ENCODE measurements at places on chromosomes 2 and 18.

GRCh38 chr2:233556881-233557736, 9.5 kb downstream of the USP40 start:
- peaks cover 9% of the 10 kb centered on the region for H3K4me1 ChIP-seq
- no peaks in the 10 kb centered on the region for H3K27me3 ChIP-seq
- DNase-seq, result no peak
- H3K36me3 ChIP-seq, result peaks cover 33% of the 10 kb centered on the region
- H3K4me3 ChIP-seq, result no peak overlapping the region

- no peaks in the 10 kb centered on the region for H3K27me3 ChIP-seq
- H3K4me1 ChIP-seq, result peaks cover 2% of the 10 kb centered on the region
- H3K27ac ChIP-seq, result no peak overlapping the region
- no peak for DNase-seq
- H3K4me3 ChIP-seq, result no peak overlapping the region
Observed at GRCh38 chr18:29188760-29189159, 1011.8 kb upstream of the CDH2 start.

DNA sequence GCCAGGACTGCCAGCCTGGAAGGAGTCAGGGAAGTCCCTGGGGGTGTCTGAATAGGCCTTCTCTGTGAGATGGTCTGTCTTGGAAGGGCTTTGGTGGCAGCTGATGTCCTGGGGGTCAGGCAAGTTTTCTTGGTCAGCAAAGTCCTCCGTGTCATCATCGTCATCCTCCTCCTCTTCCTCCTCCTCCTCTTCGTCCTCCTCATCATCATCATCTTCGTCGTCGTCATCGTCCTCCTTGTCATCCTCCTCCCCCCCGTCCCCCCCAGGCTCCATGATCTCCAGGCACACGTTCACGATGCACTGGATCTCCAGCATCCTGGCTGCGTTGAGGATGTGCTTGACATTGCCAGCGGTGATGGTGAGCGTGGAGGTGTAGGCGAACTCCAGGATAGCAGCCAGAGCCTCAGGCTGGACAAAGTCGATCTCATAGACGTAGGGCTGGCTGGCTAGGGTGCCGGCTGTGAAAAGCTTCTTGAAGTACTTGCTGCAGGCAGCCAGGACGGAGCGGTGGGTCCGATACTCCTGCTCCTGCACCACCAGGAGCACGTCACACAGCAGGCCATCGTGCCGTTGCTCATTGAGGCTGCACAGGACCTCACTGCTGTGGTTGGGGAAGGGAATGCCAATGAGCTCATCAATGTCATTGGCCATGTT, 110.1 kb upstream of the SMAD2 start:
- no peak overlapping the region for H3K27ac ChIP-seq
- H3K4me3 ChIP-seq, result no peak overlapping the region
- H3K4me1 ChIP-seq, result peaks cover 12% of the 10 kb centered on the region
- peaks cover 17% of the 10 kb centered on the region for H3K27me3 ChIP-seq
- H3K36me3 ChIP-seq, result peaks cover 6% of the 10 kb centered on the region

DNA sequence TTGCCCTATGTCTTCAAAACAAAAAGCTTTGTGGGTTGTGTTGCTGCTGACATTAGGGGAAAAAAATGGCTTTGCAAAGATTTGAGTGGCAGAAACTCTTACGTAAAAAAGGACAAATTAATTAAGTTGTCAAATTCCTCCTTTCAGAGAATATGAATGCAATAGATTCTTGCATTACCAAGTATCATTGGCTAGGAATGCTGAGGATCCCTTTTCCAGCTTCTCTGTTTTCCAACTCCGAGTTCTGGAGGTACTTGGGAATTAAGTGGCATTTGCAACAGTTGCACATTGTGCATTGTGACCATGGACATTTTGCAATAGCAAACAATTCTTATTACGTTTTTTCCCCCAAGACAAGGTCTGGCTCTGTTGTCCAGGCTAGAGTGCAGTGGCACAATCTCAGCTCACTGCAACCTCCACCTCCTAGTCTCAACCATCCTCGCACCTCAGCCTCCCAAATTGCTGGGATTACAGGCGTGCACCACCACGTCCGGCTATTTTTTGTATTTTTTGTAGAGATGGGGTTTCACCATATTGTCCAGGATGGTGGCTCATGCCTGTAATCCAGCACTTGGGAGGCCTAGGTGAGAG, 29.9 kb upstream of the PPP1CB start:
- no peak overlapping the region for H3K27ac ChIP-seq
- no peaks in the 10 kb centered on the region for H3K27me3 ChIP-seq
- no peaks in the 10 kb centered on the region for H3K36me3 ChIP-seq
- H3K4me3 ChIP-seq, result no peak overlapping the region
- peaks cover 24% of the 10 kb centered on the region for H3K4me1 ChIP-seq

DNA sequence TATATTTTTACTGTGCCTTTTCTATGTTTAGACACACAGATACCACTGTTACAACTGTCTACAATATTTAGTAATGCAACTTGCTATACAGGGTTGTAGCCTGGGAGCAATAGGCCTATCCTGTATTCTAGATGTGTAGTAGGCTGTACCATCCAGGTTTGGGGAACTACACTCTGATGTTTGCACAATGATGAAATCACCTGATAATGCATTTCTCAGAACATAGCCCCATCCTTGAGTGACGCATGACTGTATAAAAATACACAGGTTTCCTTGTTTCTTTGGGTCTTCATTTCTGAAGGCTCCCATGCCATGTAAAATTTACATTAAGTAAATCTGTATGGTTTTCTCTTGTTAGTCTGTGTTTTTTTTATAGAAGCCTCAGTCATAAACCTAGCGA, 270.9 kb upstream of the SKOR2 start:
- no peak overlapping the region for H3K27ac ChIP-seq
- H3K4me1 ChIP-seq, result no peaks in the 10 kb centered on the region
- H3K4me3 ChIP-seq, result no peak overlapping the region
- peaks cover 24% of the 10 kb centered on the region for H3K27me3 ChIP-seq

GRCh38 chr2:119240311-119241204, 16.9 kb downstream of the STEAP3 start:
- H3K4me1 ChIP-seq, result peaks cover 9% of the 10 kb centered on the region
- H3K4me3 ChIP-seq, result no peak overlapping the region
- DNase-seq, result no peak
- peaks cover 3% of the 10 kb centered on the region for H3K27me3 ChIP-seq
- no peaks in the 10 kb centered on the region for H3K36me3 ChIP-seq

DNA sequence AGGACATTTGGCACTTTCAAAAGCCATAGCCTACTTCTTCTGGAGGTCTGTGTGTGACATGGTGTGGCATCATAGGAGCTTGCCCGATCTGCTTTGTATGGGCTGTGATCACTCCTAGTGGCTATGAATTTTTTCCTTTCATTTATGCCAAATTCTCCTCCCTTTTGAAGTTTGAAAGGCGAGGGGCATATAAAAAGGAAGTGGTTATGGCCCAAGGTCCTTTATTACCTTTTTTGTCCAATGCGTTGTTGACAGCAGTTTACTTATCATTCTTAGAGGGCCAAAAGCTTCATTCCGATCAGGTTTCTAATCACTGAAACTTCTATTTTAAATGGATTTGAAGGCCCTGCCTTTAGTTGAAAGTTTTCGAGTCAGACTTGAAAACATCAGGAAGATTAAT, 224.3 kb upstream of the FOSL2 start:
- no peaks in the 10 kb centered on the region for H3K27me3 ChIP-seq
- H3K4me3 ChIP-seq, result no peak overlapping the region
- no peak overlapping the region for H3K27ac ChIP-seq
- DNase-seq, result no peak
- no peaks in the 10 kb centered on the region for H3K36me3 ChIP-seq
- peaks cover 38% of the 10 kb centered on the region for H3K4me1 ChIP-seq

GRCh38 chr2:280650-281110, 7.2 kb downstream of the ALKAL2 start:
- peaks cover 23% of the 10 kb centered on the region for H3K36me3 ChIP-seq
- H3K27me3 ChIP-seq, result peaks cover 18% of the 10 kb centered on the region
- DNase-seq, result no peak
- no peak overlapping the region for H3K27ac ChIP-seq

GRCh38 chr18:62897153-62897552, 181.8 kb downstream of the PHLPP1 start:
- no peak for DNase-seq
- H3K36me3 ChIP-seq, result peaks cover 25% of the 10 kb centered on the region
- no peak overlapping the region for H3K4me3 ChIP-seq
- peaks cover 37% of the 10 kb centered on the region for H3K4me1 ChIP-seq
- H3K27me3 ChIP-seq, result no peaks in the 10 kb centered on the region
- peak overlapping the region; percentile 66 for H3K27ac ChIP-seq

DNA sequence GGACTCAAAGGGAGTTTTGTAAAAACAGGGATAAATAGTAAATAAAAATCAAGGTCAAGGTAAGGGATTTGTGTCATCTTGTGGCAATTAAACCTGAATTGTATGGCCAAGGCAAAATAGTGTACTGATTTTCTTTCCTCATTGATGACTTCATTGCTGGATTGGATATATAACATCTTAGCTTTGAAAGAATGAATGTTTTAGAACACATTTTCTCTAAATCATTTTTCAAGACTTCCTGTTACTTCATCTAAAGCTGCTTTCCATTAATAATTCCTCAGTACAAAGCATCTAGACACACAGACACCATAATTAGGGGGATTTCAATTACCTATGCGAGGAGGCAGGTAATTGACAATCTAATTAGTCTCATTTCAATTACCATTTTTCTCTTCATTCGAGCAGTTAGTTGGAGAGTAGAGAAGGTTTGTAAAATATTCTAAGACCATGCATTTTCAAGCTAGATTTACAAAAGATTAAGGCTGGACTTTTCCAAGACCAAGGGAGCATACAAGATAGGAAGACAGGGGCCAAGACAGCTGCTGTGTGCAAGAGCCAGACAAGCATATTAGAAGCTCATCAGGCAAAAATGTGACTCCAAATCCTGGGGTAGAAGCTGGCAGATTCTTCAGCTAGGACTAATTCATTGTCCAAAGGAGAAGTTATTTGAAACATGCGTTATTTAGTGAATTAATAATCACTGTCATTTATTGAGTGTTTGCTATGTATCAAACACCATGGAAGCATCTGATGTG, 253.6 kb downstream of the EPHA4 start:
- H3K27ac ChIP-seq, result no peak overlapping the region
- no peak for DNase-seq
- H3K4me3 ChIP-seq, result no peak overlapping the region
- H3K27me3 ChIP-seq, result peaks cover 16% of the 10 kb centered on the region

DNA sequence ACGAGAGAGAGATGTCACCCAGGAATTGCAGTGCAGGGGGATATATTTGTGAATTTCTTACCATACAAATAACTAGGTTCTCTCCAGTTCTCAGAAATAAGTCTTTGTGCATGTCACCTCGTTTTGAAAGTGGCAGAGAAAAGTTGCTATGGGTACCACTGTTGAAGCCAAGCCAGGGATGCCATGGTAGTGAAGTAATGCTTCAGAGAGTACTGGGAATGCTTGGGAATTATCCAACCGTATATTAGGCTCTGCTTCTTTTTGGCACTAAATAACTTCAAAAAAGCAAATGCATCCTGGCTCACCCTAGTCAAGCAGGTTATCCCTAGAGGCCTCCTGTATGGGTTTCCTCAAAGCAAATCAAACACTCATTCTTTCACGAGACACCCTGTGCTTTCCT, 50.7 kb upstream of the DDX18 start:
- no peak for DNase-seq
- H3K27me3 ChIP-seq, result no peaks in the 10 kb centered on the region
- no peak overlapping the region for H3K4me3 ChIP-seq
- no peaks in the 10 kb centered on the region for H3K36me3 ChIP-seq
- H3K4me1 ChIP-seq, result peaks cover 7% of the 10 kb centered on the region

DNA sequence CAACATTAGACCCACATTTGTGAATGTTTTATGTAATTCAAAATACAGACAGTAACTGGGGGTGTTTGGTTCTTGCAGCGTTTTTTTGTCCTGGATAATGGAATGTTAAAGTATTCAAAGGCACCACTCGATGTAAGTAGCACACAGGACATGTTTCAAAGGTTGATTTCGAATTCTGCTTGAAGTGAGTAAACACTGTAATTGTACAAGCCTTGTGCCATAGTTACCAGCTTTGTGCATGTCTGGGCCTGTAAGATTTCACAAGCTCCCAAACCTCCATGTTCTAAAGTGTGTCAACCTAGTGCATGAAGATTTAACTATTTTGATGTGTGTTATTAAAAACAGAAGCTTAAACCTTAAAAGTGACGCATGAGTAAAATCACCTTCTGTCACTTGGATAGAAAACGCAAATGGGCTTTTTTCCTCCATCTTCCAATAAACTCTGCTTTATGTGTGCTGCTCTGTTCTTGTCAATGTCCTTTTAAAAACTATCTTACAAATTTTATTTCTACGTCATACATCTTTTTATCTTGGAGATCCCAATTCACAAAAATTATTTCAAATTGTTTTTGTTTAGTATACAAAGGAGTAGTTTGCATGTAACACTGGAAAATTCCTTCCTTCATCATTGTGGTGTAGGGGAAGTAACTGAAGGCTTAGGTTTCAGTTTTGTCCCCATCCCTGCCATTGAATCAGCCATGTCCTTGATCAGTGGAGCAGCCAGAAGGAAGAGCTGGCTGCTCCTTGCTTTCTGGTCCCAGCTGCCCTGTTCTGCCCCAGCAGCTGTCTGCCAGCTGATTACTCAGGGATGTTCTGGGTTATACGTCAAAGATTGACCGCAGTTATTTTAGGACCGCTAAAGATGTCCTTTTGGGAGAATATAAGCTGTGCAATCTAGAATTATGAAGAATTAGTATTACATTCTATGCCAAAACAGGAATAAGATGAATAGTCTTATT, 119.2 kb downstream of the PRKRA start:
- peaks cover 51% of the 10 kb centered on the region for H3K4me1 ChIP-seq
- H3K36me3 ChIP-seq, result peaks cover under 1% of the 10 kb centered on the region
- H3K4me3 ChIP-seq, result no peak overlapping the region
- no peaks in the 10 kb centered on the region for H3K27me3 ChIP-seq
- no peak for DNase-seq

DNA sequence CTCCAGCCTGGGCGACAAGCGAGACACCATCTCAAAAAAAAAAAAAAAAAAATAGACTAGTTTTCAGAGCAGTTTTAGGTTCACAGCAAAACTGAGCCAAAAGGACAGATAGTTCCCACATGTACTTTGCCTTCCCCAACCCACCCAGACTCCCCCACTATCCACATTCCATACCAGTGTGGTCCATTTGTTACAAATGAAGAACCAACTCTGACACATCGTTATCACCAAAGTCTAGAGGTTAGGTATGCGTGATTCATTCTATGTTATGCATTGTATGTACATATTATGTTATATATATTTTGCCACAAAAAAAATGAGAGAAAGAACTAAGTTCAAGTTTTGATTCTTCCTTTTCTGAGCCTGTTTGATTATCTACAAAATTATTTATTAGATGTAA, 3.5 kb downstream of the DUSP11 start:
- no peak overlapping the region for H3K27ac ChIP-seq
- H3K4me3 ChIP-seq, result no peak overlapping the region
- no peak for DNase-seq
- H3K27me3 ChIP-seq, result no peaks in the 10 kb centered on the region

DNA sequence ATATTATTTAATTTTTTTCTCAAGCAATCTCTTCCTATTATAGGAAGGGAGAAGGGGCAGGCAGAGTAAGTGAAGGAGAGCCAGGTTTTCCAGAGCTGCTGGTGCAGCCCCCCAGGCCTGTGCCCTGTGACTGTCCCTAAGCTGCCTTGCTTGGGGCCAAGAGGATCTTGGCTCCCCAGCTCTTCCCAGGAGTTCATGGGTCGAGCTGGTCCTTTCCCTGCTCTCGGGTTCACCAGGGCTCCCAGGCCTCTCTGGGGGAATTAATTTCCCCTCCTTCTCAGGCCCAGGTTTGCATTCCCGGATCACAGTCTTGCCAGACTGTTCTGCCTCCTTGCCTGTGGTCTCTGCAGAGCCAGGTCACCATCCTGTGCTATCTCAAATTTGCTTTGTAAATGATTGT, 12.7 kb upstream of the TMEM131 start:
- H3K27me3 ChIP-seq, result no peaks in the 10 kb centered on the region
- no peak overlapping the region for H3K4me3 ChIP-seq
- peaks cover 3% of the 10 kb centered on the region for H3K4me1 ChIP-seq
- DNase-seq, result no peak
- no peaks in the 10 kb centered on the region for H3K36me3 ChIP-seq

Measured in mesothelial cell of epicardium (in vitro differentiated cells).